ENCODE measurements at places on chromosomes 16 and 17. TPM values are rescaled to one million over a fixed set of nuclear protein-coding genes. Genes with fewer than 3 reads are reported as not detected.

Gene PLLP
- total RNA-seq: 0.25 TPM

Gene ZNF747
- 5.1 TPM for total RNA-seq

Gene RTN4RL1
- total RNA-seq: 0.14 TPM

Gene TBC1D16
- 19.0 TPM for total RNA-seq

Gene NME3
- 44.1 TPM for total RNA-seq

Gene TNFSF13
- total RNA-seq: 2.1 TPM

Gene TP53TG3C
- not detected for total RNA-seq

DNA sequence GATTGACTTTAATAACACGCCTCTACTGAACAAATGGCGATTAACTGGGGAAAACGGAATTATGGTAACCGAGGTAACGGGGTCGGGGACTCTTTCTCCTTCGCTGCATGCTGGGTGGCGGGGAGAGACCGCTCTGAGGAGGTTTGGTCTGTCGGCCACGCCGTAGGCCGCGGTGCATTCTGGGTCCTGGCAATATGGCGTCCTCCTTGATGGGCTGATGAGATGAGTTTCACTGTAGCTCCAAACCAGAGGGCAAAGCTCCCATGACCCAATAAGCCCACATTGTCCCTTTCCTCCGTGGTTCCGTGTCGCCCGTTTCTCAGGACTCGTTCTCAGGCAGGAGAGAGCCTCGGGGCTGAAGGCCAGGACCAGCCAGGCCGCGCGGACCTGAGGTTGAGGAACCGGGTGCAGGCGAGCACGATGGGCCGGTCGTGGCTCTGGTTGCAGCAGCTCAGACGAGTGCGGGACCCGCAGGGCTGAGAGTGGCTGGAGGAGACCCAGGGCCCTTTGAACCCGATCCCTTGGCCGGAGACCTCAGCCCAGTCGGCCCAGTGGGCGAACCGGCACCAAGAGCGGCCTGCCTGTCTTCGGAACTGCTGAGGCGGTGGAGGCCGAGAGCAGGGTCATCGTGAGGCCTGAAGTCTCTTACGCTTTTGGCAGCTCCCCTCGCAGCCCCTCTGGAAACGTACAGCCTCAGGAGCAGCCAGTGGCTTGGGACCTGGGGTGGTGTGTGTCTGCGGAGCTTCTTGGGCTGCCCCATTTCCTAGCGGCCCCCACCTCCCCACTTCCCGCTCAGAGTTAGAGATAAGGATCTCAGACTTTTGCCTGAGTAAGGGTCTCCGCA lies at the start of gene RPTOR:
TSS of gene RPTOR (plus strand) at position 184 of the 844 bp plus-strand sequence. CDS start 792 bp downstream, outside the sequence.
- peak; percentile 97 for DNase-seq

DNA sequence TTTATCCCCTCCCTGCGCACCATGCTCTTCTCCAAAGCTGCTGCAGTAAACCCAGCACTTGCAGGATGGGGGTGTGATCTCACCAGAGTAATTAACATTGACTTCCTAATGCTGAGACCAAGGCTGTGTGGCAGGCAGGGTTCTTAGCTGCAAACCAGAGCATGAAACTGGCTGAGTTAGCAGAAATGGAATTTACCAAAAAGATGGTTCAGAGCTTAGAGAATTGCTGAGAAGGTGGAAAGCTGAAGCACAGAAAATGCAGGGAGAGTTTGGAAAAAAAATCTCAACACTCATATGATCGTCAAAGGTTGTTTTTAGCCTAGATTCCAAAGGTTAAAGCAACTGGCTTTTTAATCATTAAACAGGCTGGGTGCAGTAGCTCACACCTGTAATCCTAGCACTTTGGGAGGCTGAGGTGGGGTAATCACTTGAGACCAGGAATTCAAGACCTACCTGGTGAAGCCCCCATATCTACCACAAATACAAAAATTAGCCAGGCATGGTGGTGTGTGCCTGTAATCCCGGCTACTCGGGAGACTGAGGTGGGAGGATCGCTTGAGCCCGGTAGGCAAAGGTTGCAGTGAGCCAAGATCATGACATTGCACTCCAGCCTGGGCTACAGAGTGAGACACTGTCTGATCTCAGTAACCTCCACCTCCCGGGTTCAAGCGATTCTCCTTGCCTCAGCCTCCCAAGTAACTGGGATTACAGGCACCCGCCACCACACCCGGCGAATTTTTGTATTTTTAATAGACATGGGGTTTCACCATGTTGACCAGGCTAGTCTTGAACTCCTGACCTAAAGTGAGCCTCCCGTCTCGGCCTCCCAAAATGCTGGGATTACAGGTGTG lies 6.0 kb upstream of the TXNDC11 start:
- DNase-seq: no peak

- DNase-seq: no peak
Observed at GRCh38 chr16:78500659-78501270, 401.3 kb downstream of the WWOX start.

- peak; percentile 82 for DNase-seq
Observed at GRCh38 chr17:17391668-17392370, 85.0 kb upstream of the MED9 start.

DNA sequence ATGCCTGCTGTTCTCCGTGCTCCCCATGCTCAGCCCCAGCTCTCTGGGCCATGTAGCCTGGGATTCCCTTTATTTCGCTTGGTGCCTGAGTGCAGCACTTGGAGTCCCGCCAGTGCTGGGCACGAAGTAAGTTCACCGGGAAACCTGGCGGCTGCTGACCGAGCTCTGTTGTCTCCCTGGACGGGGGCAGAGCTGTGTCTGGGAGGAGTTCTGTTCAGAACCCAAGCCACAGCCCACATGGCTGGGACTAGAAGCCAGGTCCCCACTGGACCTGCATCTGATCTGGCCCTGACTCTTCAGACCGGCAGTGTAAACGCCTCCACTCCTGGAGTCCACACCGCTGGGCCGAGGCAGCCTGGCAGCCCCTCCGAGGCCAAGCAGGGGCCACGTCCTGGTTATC lies 37.5 kb upstream of the CIBAR2 start:
- DNase-seq: no peak

GRCh38 chr17:59815965-59816364 lies 76.8 kb downstream of the TUBD1 start:
- no peak for DNase-seq

Measured in activated naive CD4-positive, alpha-beta T cell treated with anti-CD3 and anti-CD28 coated beads for 36 hours (primary cell).